ENCODE measurements at places on chromosomes 16 and 17.

- DNase-seq = no peak
Observed at GRCh38 chr17:57602896-57603295, 142.2 kb downstream of the CCDC182 start.

- DNase-seq = no peak
Observed at GRCh38 chr17:34606763-34607162, 27.4 kb downstream of the TMEM132E start.

GRCh38 chr16:57484515-57485005, 1.7 kb downstream of the DOK4 start:
- no peak for DNase-seq

DNA sequence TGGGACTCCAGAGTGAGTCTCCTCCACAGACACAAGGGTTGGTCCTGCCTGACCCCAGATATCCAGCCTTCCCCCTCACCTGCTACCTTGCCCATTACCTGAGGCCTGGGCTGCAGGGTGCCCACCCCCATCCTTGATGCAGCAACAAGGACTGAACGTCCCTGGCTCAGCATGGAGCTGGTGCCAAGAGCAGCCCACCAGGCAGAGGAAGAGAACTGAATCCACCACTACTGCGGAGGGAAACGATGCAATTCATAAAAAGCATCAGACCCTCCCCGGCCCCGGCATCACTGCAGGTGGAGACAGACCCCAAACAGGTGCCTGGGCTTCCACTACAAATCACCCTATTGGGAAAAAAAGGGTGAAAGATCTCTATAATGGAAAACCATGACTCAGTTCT, 131.0 kb upstream of the TNRC6C start:
- DNase-seq = no peak

- peak; percentile 82 for DNase-seq
Observed at GRCh38 chr16:83954577-83955016, 1.6 kb downstream of the OSGIN1 start.

Data from ACHN (cell line).